ENCODE measurements at places on chromosomes 3 and 15. TPM values are rescaled to one million over a fixed set of nuclear protein-coding genes. Genes with fewer than 3 reads are reported as not detected.

DNA sequence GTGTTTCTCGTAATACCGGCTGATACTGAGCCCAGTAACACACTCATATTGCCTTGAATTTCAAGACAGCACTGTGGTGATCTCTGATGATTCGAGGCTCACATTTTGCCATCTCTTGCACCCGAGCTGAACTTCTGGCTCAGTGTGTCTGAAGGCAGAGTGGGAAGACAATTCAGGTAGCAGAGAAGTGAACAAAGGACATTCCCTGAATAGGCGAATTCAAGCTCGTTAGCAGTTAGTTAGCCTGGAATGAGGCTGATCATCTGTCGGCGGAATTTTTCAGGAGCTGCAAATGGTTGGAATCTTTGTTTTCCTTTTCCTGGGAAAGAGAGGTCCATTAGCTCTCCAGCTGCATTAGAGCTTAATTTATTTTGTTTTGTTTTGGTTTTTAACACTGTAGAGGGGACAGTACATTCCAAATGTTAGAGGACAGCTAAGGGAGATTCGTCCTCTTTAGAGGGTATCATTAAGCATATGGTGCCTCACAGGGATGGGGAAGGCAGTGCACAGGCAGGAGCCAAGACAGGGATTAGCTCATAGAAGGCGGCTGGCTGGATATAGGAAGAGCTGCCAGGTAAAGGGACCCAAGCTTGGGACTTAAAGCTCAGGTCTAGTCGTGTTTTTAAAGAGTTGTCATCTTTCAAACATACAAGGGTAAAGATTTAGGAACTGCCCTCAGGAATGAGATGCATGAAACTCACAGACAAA is 119.7 kb upstream of the DLG1 start:
- no peak overlapping the region for H3K4me3 ChIP-seq
- no peak overlapping the region for H3K27ac ChIP-seq
- DNase-seq: no peak

- DNase-seq: no peak
- H3K36me3 ChIP-seq: peaks cover 7% of the 10 kb centered on the region
- no peak overlapping the region for H3K27ac ChIP-seq
- H3K4me1 ChIP-seq: peaks cover 63% of the 10 kb centered on the region
- H3K4me3 ChIP-seq: no peak overlapping the region
Observed at GRCh38 chr3:50342813-50343633, 2.4 kb upstream of the RASSF1 start.

DNA sequence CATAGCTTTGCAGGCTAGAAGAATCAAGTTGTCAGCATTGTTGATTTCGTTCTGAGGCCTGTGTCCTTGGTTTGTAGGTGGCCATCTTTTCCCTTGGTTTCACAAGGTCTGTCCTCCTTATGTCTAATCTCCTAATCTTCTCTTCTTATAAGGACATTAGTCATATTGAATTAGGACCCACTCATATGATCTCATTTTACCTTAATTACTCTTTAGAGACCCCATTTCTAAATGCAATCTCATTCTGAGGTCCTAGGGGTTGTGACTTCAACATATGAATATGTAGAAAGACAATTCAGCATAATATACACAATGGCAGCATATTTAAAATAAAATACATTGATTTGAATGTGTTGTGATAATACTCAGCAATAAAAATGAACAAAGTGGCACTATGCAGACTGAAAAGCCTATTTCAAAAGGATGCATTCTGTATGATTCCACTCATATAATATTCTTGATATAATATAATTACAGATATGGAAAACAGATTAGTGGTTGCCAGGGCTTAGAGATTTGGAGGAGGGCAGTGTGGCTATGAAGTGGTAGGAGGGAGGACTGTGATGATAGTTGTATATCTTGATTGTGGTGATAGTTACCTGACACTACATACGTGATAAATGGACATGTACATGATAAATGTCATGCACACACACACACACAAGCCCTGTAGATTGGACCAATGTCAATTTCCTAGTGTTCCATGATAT is 431.0 kb downstream of the EPHA6 start:
- H3K27ac ChIP-seq: no peak overlapping the region
- no peak overlapping the region for H3K4me3 ChIP-seq

Gene EIF4A2
- total RNA-seq: 384 TPM

Gene DPPA4
- not detected for total RNA-seq

Gene CEP19
- 2.9 TPM for total RNA-seq

Gene PLXNB1
- total RNA-seq: 200 TPM

DNA sequence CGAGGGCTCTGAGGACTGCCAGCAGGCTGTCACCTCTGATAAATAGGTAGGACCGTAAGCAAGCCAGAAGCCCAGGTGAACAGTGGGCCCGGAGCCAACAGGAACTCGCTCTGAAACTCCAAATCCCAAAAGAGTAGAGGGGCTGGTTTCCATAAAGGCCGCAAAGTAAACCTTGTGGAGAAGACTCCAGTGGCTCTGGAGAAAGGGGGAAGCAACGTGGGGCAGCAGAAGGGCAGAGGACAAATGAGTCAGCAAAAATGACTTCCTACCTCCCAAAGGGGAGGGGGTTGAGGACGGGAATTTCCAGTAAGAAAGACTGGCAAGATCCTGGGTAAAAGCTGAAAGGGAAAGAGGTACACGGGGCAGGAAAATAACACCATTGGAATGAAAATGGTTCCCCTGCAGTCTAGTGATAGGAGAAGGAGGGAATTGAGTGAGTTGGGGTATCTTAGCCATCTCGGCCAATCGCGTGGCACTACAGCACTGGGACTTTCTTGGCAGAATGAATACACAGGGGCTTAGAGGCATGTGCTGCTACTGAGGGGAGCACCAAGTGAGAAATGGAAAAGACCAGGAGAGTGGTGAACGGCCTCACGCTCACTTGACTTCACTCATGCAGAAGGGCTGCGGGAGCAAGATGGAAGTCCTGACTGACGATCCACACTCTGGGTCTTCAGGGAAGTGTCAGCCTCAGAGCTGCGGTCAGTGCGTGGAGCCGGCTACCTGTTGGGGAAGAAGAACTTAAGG is 33.2 kb downstream of the BMF start:
- H3K27me3 ChIP-seq: no peaks in the 10 kb centered on the region
- no peak overlapping the region for H3K4me3 ChIP-seq
- H3K27ac ChIP-seq: no peak overlapping the region

DNA sequence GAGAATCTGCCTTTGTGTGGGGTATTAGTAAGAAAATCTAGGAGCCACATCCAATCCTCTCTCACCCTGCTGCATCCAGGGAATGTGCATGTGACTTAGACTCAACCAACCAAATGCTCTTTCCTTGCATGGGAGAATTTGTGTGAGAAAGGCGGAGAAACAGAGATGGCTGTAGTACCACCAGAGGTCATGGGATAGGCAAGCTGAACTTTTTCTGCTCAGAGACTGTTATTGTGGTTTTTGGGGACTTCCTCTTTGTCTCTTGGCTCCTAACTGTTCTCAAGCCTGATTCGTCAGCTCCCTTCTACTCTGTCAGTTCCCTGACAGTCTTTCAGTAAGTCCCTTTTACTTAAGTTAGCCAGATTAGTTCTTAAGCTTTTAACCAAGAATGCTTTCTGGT is 2.6 kb upstream of the ZSCAN2 start:
- no peaks in the 10 kb centered on the region for H3K27me3 ChIP-seq
- peaks cover 8% of the 10 kb centered on the region for H3K4me1 ChIP-seq
- no peak for DNase-seq
- H3K4me3 ChIP-seq: no peak overlapping the region

- DNase-seq: no peak
- H3K36me3 ChIP-seq: no peaks in the 10 kb centered on the region
- no peaks in the 10 kb centered on the region for H3K27me3 ChIP-seq
- no peak overlapping the region for H3K4me3 ChIP-seq
- H3K4me1 ChIP-seq: no peaks in the 10 kb centered on the region
Observed at GRCh38 chr3:178001670-178002101, 534.5 kb upstream of the KCNMB2 start.

DNA sequence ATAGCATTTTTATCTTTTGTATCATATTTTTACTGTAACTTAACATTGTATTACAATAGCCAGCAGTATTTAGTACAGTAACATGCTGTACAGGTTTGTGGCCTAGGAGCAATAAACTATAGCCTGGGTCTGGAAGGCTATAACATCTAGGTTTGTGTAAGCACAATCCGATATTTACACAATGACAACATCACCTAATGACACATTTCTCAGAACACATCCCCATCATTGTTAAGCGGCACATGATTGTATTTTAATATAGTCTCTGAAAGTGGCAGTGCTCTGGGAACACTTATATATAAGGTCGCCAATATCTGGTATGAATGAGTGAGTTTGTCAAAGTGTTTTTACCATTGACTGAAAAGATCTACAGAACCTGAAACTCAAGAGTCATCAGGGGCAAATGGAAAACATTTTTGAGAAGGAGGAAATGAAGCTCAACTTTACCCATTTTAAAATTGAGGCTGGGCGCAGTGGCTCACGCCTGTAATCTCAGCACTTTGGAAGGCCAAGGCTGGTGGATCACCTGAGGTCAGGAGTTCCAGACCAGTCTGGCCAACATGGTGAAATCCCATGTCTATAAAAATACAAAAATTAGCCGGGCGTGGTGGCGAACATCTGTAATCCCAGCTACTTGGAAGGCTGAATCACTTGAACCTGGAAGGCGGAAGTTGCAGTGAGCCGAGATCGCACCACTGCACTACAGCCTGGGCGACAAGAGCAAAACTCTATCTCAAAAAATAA is 38.8 kb upstream of the TNFSF10 start:
- peaks cover 68% of the 10 kb centered on the region for H3K4me1 ChIP-seq
- H3K27me3 ChIP-seq: no peaks in the 10 kb centered on the region
- H3K4me3 ChIP-seq: peak overlapping the region; percentile 21
- no peak for DNase-seq
- H3K36me3 ChIP-seq: no peaks in the 10 kb centered on the region
